ENCODE measurements at places on chromosomes 1 and 21. TPM values are rescaled to one million over a fixed set of nuclear protein-coding genes. Genes with fewer than 3 reads are reported as not detected.

The ARHGAP29 gene
- total RNA-seq, result 21.9 TPM

DNA sequence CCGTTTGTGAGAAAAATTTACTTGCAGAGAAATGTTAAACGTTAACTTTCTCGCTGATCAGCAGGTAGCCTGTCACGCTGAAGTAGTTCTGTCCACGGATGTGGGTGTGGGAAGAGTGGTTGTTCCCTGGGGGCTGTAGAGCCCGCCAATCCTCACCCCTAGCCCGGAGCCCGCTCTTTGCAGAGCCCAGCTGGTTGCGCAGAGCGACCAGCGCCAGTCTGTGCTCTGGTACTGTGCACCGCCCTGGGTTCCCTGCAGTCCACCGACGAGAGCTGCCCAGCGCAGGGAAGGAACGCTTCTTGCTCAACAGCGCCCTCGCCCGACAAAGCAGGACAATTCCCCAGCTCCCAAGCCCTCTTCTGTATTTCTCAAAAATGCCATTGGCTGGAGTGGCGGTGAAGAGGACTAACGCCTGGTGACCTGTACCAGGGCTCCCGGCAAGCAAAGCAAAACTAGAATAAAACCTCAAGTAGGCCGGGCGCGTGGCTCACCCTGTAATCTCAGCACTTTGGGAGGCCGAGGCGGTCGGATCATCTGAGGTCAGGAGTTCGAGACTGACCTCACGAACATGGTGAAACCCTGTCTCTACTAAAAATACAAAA, 3.3 kb downstream of the RIPPLY3 start:
- peak; percentile 80 for DNase-seq

GRCh38 chr1:59394706-59395425, 98.0 kb downstream of the FGGY start:
- no peak for DNase-seq

GRCh38 chr1:69976896-69977295, 228.5 kb downstream of the LRRC40 start:
- peak; percentile 13 for DNase-seq

GRCh38 chr1:192513697-192514096, 61.9 kb upstream of the RGS1 start:
- no peak for DNase-seq

- DNase-seq, result peak; percentile 52
These were observed 13.2 kb downstream of the QSOX1 start for GRCh38 chr1:180167721-180168467.
